ENCODE measurements at places on chromosomes 4 and X.

- DNase-seq, result no peak
Measured at GRCh38 chr4:135949931-135950330, 1582.4 kb downstream of the PCDH18 start.

GRCh38 chr4:182074810-182075209 is 168.4 kb upstream of the TENM3 start:
- peak; percentile 26 for DNase-seq

DNA sequence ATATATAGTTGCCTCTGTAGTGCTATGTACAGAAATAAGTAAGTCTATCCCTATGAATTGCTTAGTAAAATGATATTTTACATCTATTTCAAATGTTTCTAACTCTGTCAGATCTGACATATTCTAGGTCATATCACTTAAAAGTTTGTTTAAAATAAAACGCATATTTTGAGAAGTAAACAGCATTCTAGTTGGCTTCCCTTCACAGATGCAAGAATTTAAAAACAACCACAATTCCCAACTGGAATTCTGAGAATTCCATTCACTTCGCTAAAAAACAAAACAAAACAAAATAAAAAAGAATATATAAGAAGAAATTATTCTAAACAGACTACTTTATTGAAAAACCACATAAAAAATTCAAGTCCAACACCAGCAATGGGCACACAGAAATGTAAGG is 126.0 kb downstream of the PPP3CA start:
- DNase-seq, result no peak

DNA sequence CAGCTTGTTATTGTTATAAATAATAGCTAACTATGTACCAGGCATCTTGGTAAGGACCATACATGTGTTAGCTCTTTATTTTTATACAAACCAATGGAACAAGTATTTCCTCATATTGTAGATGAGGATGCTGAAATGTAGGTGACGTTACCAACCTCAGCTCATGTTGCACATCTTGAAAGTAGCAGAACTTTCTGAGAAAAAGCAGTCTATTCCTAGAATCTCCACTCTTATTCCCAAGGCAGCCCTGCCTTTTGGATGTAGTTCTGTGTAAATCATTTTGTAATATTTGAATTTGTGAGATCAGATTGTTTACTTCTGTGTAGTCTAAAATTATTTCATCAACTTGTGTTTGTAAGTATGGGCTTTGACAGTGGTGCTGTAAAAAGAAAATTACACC is 5.3 kb downstream of the FHDC1 start:
- DNase-seq, result no peak

GRCh38 chr4:14829795-14830194 is 172.5 kb upstream of the CPEB2 start:
- DNase-seq, result no peak

DNA sequence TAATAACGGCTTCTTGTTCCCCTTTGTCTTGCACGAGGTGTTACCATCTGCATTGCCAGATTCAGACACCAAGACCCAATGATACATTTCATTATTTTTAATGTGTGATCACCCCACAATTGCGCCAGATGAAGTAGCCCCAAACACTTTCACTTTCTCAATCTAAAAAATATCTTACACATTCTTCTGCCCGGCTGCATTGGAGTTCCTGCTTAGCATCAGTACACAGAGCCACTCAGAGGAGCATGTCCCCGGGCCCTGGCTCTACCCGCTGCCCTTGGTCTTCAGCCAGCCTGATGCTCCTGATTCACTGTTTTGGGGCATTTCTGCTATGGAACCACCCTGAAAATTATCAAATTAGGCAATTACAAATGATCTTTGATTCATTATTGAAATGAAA is 66.0 kb upstream of the TENM3 start:
- no peak for DNase-seq

DNA sequence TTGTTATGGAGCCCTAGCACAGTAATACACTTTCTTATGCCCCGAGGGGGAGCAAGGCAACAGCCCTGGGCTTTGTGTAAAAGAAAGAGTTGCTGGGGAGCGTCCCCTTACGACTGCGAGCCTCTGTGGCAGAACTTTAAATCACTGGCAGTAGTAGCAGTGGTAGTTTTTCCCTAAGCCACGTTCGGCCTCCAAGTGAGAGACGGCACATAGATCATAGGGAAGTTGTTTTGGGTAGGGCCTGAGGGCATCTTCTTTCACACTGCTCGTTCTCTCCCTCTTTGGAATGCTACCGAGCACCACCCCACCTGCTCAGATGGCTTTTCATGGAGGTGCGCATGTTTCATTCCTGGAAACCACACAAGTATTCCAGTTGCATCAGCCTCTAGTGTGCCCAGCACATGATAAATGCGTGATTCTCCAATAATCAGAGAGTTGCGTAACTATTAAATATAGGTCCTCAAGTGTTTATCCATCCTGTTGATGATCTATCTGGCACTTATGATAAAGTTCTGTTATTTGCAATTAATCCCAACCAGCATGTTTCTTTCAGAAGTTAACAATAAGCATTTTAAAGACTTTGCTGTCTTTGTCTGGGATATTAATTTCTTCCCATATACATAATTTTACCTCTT is 7.0 kb upstream of the SYNPO2 start:
- DNase-seq, result no peak

DNA sequence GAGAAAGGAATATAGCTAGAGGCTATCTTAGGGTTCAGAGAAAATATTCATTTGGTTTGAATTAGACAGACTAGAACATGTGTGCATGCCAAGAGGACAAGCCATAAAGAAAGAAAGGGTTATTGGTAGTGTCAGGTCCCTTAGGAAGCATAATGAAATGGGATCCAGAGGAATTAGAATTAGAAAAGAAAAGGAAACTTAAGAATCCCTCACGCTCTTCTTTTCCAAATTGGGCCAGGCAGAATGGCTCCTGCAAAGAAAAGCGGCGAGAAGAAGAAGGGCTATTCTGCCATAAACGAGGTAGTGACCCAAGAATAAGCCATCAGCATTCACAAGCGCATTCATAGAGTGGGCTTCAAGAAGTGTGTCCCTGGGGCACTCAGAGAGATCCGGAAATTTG is 4.9 kb upstream of the ABCG2 start:
- DNase-seq, result no peak

GRCh38 chrX:131441033-131441432 is 102.8 kb upstream of the OR13H1 start:
- no peak for DNase-seq

DNA sequence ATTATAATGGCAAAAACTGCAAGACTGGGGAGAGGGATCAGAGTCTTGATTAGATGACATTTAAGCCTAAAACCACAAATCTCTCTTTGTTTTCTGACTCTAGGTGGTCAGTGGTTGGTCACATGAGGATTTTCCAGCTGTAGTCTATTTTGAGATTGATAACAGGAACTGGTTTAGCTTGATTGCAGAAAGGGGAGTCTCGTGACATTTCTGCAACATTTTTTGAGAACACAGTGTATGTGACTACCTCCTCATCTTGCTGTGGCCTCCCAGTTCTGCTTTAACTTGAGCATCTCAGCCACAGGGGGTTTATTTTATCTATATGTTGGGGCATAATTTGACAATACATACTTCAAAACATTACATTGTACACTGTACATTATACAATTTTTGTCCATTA is 726.4 kb upstream of the MAGEB2 start:
- DNase-seq, result no peak

- no peak for DNase-seq
Measured at GRCh38 chrX:132480581-132481203, 8.1 kb downstream of the MBNL3 start.

DNA sequence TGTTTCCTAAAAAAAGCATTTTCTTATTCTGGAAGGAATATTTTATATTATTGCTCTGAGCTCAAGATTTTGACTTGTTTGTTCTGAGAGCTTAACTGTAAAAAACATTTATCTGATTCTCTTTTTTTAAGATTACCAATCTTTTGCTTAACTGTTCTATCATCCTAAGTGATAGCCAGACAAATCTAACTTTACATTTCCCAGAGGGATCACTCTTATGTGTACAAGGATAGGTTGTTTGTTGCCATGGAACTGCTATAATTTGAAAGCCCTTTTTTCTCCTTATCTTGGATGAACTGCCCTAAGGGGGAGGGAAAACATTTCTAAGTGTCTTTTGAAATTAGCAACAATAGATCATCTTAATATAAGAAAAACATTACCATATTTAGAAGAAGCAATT is 494.7 kb downstream of the TRAM1L1 start:
- DNase-seq, result no peak

DNA sequence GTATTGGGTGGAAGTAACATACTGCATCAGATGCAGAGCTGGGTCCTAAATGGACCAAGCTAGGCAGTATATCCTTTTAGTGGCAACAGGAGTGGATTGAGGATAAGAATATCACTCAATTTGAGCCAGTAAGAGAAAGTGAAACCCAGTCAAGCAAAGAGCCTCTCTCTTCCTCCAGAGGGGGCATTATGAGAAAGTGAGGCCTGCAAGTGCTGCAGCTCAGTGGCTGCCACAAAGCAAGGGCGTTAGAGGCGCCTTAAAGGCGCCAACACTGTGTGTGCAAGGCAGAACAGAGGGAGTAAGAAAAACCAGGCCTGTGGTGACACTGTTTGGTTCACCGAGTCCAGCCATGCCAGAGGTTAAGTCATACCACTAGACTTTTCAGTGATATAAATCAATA is 17.5 kb downstream of the STX18 start:
- peak; percentile 37 for DNase-seq

DNA sequence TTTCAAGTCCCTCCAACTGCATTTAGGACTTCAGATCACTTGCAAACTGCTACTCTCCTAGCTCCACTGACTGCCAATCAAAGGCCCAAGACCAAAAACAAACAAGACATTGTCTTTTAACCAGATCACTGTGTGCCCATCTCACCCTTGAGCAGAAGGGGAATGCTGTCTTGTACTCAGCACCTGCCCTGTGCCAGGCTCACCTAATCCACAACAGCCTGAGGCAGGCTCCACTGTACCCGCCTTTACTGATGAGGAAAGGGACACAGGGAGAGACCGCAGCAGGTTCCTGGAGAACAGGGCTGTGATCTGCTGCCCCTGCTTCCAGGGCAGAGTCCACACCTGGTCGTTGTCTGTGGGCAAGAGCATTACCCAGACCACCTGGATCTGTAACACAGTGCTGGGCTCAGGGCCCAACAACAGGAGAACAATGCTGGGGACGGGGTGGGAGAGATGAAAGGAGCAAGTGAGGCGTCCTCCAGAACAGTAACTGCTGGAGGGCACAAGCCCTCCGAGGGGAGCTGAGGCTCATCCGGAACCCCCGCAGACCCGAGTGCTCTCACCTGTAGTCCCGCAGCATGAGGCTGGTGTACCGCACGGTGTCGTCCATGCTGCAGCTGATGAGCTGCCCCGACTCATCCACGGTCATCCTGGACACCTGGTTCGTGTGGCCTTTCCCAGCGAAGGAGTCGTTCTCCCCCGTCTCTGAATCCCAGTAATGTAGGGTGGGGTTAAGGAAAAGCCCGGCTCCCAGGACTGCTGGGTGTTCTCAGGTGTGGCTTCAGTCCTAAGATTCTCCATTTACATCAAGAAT is 33.9 kb downstream of the WDR1 start:
- no peak for DNase-seq

- DNase-seq, result no peak
Measured at GRCh38 chr4:173934933-173935620, 348.4 kb downstream of the FBXO8 start.

DNA sequence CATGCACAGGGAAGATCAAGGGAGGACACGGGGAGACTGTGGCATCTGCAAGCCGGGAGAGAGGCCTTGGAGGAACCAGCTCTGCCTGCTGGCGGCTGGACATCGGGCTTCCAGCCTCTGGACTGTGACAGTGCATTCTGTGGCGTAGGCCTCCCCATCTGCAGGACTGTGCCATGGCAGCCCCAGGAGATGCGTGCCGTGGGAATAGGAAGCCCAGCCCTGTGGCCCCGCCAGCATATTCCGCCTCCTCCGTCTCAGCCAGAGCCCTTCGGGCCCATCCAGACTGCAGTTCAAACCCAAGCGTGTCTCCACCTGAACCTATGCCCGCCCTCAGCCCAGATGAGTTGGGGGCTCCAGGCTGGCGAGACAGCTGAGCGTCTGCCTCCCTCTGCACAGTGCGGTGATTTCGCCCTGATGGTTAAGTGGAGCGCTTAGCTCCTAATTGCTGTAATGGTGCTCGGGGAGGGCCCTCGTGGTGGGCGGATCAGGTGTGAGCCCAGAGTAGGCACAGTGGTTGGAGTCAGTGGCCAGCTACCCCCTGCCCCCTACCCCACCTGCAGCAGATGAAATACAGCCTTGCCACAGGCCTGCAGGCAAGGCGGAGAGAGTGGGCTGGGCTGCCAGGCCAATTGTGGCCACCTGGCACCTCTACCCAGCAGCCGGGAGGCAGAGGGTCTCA is 133.9 kb downstream of the HMX1 start:
- DNase-seq, result no peak

- no peak for DNase-seq
Measured at GRCh38 chr4:173698557-173699262, 168.7 kb upstream of the HAND2 start.

GRCh38 chrX:9902656-9903055 is 64.5 kb upstream of the CLDN34 start:
- DNase-seq, result peak; percentile 58

GRCh38 chrX:56757327-56757726 is 28.3 kb downstream of the NBDY start:
- no peak for DNase-seq

DNA sequence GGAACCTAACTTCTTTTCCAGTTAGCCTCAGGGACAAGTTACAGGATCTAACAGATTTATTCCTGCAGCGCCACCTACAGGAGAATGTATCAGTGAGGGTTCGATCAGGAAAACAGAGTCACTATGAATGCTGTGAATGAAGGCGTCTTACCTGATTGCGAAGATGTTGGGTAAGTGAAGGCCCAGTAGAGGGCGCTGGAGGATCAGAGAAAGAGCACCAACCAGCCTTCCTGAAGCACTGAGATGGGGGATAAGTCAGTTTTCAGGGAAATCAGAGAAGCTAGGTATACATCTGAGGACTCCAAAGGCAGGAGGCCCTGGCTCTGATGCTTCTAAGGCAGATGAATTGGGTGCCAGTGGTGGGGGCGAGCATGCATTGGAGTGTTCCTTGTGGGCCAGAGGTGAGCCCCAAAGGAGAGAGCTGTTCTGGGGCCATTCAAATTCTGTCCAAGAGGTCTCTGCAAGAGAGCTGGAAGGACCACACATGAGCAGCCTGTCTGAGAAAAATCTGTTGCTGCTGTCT is 169.9 kb upstream of the AADAT start:
- peak; percentile 76 for DNase-seq

DNA sequence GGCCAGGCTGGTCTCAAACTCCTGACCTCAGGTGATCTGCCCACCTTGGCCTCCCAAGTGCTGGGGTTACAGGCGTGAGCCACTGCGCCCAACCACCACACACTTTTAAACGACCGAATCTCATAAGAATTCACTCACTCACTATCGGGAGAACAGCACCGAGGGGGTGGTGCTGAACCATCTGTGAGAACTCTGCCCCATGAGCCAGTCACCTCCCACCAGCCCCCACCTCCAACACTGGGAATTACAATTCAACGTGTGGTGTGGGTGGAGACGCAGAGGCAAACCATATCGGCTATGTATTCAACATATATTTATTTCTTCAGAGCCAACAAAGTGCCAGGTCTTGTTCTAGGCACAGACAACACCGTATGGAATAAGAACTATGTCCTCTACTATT is 3.6 kb downstream of the TLR3 start:
- no peak for DNase-seq

Data from G401 (cell line).